Mesenteric fat pad (tissue), 1 donor: ENCODE measurements at places on chromosomes 1 and 21.

DNA sequence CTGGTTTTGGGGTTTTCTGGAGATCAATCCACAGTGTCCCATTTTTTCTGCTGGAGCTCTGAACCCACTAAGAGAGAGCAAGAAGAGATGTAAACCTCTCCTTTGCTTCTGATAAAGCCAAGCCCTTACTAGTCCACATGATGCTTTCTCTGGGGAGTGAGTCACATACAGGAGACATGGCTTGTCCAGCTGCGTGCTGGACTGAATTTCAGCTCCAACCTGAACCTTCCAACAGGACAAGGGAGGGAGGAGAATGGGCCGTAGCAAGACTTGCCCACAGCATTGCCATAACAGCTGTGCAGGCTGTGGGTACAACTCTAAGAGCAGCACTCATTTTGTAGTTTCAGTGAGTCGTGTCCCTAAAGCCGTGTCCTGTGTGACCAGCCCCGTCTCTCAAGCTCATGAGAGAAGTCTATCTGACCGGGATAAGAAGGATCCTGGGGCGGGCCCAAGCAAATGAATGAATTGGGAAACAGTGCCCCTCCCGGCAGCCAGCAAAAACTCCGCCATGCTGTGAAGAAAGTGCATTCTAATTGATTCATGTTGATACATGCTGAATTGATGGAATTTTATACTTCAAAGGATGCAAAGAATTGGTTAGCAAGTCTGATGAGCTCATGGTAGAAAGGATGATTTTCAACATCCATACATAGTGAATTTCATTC lies 195.2 kb downstream of the GABPA start:
- no peak for DNase-seq

- no peak for DNase-seq
These were observed 59.0 kb upstream of the IGSF5 start for GRCh38 chr21:39685991-39686390.

- DNase-seq: no peak
These were observed 120.0 kb upstream of the RRP15 start for GRCh38 chr1:218164930-218165700.

DNA sequence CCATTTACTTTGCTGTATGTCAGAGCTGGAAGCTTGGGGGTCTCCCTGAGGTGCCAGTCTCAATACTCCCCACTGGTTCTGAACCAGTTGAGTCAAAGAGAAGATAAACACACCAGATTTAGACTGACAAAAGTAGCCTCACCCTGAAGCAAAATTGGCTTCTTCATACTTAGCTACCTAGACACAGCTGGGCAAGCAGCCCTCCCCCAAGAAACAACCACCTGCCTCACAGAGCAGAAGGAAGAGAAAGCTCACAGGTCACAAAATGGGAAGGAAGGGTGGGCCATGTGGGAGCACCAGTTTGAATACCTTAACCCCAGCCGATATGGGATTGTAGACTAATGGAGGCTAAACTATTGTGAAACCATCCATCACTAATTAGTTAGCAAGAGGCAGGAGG lies 24.6 kb upstream of the MYSM1 start:
- DNase-seq: no peak

GRCh38 chr21:33018707-33019465 lies 6.8 kb upstream of the OLIG2 start:
- no peak for DNase-seq

GRCh38 chr1:245763873-245764331 lies 609.1 kb downstream of the KIF26B start:
- DNase-seq: no peak

DNA sequence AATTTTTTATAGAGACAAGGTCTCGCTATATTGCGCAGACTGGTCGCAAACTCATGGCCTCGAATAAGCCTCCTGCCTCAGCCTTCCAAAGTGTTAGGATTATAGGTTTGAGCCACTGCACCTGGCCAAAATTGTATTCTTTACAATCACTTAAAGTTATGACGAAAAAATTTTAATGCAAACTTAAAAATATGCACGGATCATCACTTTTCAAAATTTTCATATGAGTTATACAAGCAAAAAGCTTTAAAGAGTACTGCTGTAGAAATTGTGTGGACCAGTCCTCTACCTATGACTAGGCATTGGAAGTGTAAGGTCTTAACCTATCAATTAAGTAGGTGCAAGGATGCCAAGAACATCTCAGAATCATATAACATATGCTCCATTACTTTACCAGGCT lies 34.9 kb downstream of the COP1 start:
- no peak for DNase-seq

GRCh38 chr1:170929835-170930554 lies 5.3 kb upstream of the MROH9 start:
- no peak for DNase-seq

- no peak for DNase-seq
These were observed 11.7 kb downstream of the CD2 start for GRCh38 chr1:116765962-116766361.

DNA sequence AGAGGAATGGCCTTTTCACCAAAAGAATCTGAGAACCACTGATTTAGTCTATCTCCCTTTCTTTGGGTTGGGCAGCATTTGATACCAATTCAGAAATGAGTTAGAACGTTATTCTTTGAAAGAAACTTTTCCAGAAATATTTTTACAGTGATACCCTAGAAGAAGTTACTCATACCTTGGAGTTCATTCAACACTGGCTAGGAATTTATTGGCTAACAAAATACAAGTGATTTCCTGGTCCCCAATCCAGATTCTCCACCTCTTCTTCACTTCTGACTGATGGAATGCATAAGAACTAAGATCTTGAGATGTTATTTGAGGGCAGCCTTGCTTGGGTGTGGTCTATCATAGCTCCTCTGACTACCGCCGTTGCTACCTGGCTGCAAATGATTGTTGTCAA lies 9.4 kb downstream of the C1orf162 start:
- DNase-seq: no peak

DNA sequence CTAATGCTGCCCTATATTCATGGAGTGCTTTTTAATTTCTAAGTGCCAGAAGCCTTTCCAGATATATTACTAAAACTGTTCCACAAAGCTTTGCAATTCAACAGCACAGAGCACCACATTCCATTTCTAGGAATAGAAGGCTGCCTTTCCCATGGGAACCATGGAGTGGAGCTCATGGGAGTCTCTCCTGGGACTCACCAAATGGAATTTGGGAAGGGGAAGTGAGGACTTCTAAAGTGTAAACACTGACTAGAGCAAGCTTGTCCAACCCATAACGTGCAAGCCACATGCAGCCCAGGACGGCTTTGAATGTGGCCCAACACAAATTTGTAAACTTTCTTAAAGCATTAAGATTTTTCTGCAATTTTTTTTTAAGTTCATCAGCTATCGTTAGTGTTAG lies 190.4 kb upstream of the TNR start:
- DNase-seq: no peak
